Ascending aorta (tissue), 2 donors: ENCODE measurements at places on chromosomes 3 and 15. TPM values are rescaled to one million over a fixed set of nuclear protein-coding genes. Genes with fewer than 3 reads are reported as not detected.

DNA sequence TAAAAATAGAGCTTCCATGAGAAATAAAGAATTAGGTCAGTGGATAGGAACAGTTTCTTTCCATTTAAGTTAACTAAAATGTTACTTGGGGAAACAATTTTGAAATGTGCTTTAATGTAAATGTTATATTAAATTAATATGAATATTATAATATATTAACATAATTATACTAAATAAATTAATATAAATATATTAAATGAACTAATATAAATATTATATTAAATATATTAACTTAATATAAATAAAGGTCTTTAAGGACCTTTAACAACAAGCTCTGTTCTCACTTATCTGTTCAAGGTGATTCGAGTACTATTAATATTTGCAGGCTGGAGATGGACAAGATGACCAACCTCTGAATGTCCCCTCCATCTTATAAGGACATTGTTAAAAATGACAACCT lies 100.6 kb downstream of the MAGI1 start:
- DNase-seq: no peak
- H3K4me3 ChIP-seq: no peak overlapping the region
- H3K4me1 ChIP-seq: no peaks in the 10 kb centered on the region

Gene ARPP19
- total RNA-seq: 71.7 TPM

GRCh38 chr3:188819939-188820338 lies 351.8 kb upstream of the TPRG1 start:
- no peak overlapping the region for H3K4me3 ChIP-seq
- no peak overlapping the region for H3K27ac ChIP-seq
- peaks cover 5% of the 10 kb centered on the region for H3K4me1 ChIP-seq
- DNase-seq: no peak
- no peaks in the 10 kb centered on the region for H3K27me3 ChIP-seq

GRCh38 chr15:55630858-55631257 lies 42.7 kb upstream of the PYGO1 start:
- no peaks in the 10 kb centered on the region for H3K4me1 ChIP-seq
- no peak for DNase-seq
- no peak overlapping the region for H3K4me3 ChIP-seq
- no peak overlapping the region for H3K27ac ChIP-seq
- H3K27me3 ChIP-seq: no peaks in the 10 kb centered on the region

GRCh38 chr3:3665961-3666640 lies 133.1 kb upstream of the LRRN1 start:
- no peaks in the 10 kb centered on the region for H3K36me3 ChIP-seq
- no peak overlapping the region for H3K4me3 ChIP-seq
- no peak overlapping the region for H3K27ac ChIP-seq
- no peaks in the 10 kb centered on the region for H3K27me3 ChIP-seq

Gene VGLL4
- total RNA-seq: 146 TPM

DNA sequence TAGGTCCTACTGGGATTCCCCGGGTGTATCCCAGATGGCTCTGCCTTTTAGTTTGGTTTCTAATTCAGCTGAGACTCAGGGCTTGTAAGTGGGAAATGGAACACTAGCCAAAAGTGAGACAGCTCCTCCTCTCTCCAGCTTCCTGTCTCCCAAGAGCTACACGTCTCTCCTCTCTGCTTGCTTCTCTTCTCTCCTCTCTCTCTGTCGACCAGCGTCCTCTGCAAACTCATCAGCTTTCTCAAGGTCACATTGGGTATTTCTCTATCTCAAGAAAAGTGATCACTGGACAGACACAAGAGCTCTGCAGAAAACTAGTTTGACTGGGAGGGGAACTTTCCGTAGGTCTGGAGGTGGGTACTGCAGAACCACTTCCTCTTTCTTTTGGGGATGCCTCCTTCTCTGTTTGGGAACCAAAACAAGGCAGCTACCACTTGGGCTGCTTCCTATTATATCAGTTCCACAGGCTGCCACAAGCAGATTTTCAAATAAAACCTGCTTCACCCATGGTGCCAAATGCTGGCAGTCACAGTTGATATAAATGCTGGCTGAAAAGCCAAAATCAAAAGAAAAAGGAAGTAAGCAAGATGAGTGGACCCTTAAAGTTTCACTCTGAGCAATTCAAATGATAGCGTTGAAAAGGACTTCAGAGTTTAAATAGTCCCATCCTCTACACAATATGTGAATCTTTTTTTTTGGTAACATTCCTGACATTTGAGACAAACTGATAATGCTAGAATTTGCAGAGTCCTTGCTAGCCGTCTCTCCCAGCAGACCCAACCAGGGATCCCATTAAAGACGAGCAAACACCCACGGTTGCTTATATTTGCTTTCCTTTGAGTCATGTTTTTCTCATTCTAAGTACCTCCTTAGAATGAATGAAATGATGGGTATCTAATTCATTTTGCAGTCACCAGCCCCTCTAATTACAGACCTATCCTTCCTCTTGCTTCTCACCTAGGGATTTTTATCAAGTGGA lies 7.2 kb upstream of the DYNC1LI1 start:
- peaks cover 3% of the 10 kb centered on the region for H3K4me1 ChIP-seq
- peak overlapping the region; percentile 45 for H3K4me3 ChIP-seq
- H3K27ac ChIP-seq: peak overlapping the region; percentile 64
- no peak for DNase-seq
- no peaks in the 10 kb centered on the region for H3K36me3 ChIP-seq

DNA sequence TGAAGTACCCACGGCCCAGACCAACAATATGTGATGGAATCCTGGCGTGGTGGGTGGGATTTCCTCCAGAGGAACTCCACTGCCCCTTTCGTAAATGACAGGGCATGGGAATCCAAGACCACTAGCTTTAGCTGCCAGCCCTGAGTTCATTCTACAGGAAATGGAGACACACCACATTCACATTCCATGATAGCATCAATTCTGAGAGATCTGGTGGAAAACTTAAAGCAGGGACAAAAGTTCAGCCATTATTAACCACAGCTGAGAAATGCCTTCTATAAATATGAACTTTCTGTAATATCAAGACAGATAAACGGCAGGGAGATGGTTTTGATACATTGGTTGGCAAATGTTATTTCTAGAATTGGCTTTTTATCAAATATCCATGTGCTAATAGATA lies 98.2 kb downstream of the FBN1 start:
- H3K36me3 ChIP-seq: no peaks in the 10 kb centered on the region
- no peak overlapping the region for H3K4me3 ChIP-seq
- H3K27me3 ChIP-seq: no peaks in the 10 kb centered on the region
- DNase-seq: no peak
- peaks cover 13% of the 10 kb centered on the region for H3K4me1 ChIP-seq

Gene GOLGA8J
- total RNA-seq: 0.75 TPM

Gene ADAMTS7
- 33.3 TPM for total RNA-seq

DNA sequence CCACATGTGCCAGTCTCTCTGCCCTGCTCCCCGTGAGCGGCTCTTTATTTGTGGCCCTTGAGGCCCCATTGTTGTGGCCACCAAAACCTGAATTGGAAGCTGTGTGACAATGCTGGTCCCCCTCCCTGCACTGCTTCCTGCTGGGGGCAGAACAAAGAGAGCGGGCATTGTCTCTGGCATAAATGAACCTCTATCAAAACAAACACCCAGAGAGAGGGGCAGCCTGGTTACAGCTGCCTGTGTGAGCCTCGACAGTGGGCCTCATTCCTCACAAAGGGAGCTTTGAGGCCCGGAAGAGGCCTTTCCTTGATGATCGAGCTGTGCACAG lies 152.9 kb downstream of the IGF1R start:
- H3K4me1 ChIP-seq: peaks cover 20% of the 10 kb centered on the region
- no peak for DNase-seq
- H3K27ac ChIP-seq: peak overlapping the region; percentile 44
- H3K4me3 ChIP-seq: peak overlapping the region; percentile 46
- no peaks in the 10 kb centered on the region for H3K36me3 ChIP-seq
- H3K27me3 ChIP-seq: no peaks in the 10 kb centered on the region

DNA sequence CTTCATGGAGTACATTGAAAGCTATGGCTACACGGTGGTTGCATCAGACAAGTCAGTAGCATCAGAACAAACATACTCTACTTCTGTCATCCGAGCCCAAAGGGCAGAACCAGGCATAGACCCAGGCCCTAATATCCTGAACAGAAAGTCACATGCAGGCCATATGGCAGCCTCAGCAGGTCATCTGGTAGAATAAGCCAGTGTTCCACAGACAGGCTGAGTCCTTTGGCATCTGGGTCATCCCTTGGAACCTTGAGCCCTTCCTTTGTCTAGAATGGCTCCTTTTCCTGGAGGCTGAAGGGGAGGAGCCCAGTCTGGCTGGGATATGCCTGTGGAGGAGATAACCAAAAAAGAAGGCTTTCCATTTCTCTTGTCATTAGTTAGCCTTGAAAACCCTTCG lies 29.2 kb downstream of the SEMA6D start:
- peaks cover 20% of the 10 kb centered on the region for H3K36me3 ChIP-seq
- DNase-seq: no peak
- H3K27ac ChIP-seq: no peak overlapping the region
- H3K27me3 ChIP-seq: no peaks in the 10 kb centered on the region
- no peaks in the 10 kb centered on the region for H3K4me1 ChIP-seq

Gene DUOX1
- 2.7 TPM for total RNA-seq

- DNase-seq: no peak
- H3K36me3 ChIP-seq: peaks cover 33% of the 10 kb centered on the region
- no peak overlapping the region for H3K27ac ChIP-seq
Measured at GRCh38 chr15:69457304-69458280, 5.0 kb downstream of the RPLP1 start.

- H3K4me3 ChIP-seq: no peak overlapping the region
- no peaks in the 10 kb centered on the region for H3K4me1 ChIP-seq
- DNase-seq: no peak
- no peaks in the 10 kb centered on the region for H3K27me3 ChIP-seq
- H3K27ac ChIP-seq: no peak overlapping the region
Measured at GRCh38 chr3:81406318-81406717, 355.1 kb downstream of the GBE1 start.

DNA sequence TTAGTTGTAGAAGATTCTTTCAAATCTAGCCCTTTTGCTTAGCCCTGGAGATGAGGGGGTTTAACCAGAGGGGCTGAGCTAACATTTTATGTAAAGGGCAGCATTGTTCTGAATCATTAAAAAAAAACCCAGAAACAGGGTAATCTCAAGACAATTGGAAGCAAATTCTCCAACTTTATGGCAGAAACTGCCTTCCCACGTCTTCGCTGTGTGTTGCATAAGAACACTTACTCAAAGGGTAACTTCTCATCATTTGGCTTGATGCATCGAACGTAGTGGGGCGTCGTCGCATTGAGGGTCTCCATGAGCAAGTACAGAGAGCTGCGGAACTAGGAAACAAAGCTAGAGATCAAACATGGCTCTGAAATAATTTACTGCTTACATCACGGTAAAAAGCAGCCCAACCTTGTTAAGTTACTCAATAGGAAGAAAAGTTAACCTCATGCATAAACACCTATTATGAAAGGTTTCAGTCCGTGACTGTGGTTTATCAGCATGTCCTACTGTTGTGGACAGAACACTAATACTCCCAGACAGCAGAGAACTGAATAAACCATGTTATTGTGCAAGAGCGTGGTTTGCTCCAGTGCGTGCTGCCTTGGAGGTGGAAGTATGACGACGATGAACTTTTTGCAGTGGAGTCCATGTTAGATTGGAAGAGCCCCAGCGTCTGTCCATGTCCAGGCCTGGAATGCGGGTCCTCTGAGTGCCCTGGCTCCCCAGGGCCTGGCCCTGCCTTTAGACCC lies 48.7 kb downstream of the MYO5C start:
- no peaks in the 10 kb centered on the region for H3K36me3 ChIP-seq
- no peaks in the 10 kb centered on the region for H3K27me3 ChIP-seq
- no peak for DNase-seq
- H3K4me1 ChIP-seq: no peaks in the 10 kb centered on the region

- H3K4me3 ChIP-seq: no peak overlapping the region
- H3K4me1 ChIP-seq: peaks cover 19% of the 10 kb centered on the region
- H3K36me3 ChIP-seq: no peaks in the 10 kb centered on the region
- peak overlapping the region; percentile 50 for H3K27ac ChIP-seq
- no peaks in the 10 kb centered on the region for H3K27me3 ChIP-seq
- DNase-seq: peak; percentile 88
Measured at GRCh38 chr3:12870942-12871341, 29.6 kb upstream of the RPL32 start.

DNA sequence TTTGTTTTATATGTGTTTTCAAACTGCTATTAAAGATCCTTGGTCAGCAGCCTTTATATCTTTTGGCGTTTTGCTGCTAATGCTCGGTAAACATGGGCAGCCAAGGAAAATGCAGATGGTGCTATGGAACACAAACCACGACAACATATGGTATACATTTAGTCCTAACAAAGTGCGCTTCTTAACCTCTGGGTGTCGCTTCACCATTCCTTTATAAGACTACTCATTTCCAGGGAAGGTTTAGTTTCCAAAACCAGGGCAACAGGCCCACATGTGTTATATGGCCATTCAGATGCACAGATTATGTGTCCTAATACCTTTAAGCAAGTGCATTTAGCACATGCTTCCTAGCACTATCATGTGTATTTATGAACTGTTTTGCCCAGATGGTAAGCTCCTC lies 14.7 kb downstream of the SHOX2 start:
- H3K27me3 ChIP-seq: no peaks in the 10 kb centered on the region
- no peak overlapping the region for H3K4me3 ChIP-seq
- no peak for DNase-seq
- H3K27ac ChIP-seq: no peak overlapping the region
- no peaks in the 10 kb centered on the region for H3K4me1 ChIP-seq
